ENCODE measurements at places on chromosomes 7 and 10.
A peak's percentile ranks its signal among the peaks of the same experiment; 100 is the strongest.

DNA sequence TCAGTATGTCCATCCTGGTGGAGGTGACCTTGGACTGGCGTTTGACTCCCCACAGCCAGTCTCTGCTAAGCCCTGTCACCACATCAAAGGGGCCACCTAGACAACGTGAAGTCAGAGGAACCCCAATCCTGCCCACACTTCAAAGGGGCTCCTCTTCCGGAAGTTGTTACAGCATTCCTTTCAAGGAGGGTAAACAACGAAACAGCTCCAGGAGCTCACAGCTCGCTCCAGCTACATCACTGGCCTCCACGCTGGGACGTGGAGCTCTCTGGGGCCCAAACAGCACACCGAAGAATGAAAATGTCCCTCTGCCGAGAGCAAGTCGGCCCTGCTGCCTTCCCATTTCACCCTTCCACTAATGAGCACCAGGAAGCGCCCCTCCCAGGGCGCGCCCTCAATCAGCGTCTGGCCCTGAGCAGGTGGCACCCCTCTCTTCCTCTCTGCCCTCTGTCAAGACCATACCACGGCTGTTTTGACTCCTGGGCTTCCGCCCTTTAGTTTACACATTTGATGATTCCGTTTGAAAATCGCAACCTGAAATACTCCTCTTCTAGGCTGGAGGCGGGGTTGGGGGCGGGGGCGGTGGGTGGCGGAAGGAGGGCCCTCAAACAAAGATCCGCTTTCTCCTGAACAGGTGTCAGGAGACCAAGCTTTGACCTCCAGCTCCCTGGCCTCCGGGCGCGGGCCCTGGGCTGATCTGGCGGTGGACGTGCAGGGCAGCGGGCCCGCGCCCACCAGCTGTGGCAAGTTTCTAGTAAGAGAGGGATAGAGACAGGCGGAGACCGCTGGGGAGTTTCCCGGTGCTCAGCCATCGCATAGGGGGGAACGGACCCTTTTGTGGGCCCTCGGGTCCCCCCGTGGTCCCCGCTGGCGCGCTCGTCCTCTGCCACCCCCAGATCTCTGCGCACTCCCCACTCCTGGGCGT, 53.1 kb upstream of the KDM7A start:
- DNase-seq = peak; percentile 85

DNA sequence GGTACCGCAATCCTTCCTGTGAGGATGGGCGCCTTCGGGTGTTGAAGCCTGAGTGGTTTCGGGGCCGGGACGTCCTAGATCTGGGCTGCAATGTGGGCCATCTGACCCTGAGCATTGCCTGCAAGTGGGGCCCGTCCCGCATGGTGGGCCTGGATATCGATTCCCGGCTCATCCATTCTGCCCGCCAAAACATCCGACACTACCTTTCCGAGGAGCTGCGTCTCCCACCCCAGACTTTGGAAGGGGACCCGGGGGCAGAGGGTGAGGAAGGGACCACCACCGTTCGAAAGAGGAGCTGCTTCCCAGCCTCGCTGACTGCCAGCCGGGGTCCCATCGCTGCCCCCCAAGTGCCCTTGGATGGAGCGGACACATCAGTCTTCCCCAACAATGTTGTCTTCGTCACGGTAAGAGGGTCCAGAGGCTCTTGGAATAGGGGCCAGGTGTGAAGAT, 1.7 kb downstream of the MEPCE start:
- DNase-seq = no peak

GRCh38 chr7:42100156-42100508, 136.9 kb downstream of the GLI3 start:
- no peak for DNase-seq

DNA sequence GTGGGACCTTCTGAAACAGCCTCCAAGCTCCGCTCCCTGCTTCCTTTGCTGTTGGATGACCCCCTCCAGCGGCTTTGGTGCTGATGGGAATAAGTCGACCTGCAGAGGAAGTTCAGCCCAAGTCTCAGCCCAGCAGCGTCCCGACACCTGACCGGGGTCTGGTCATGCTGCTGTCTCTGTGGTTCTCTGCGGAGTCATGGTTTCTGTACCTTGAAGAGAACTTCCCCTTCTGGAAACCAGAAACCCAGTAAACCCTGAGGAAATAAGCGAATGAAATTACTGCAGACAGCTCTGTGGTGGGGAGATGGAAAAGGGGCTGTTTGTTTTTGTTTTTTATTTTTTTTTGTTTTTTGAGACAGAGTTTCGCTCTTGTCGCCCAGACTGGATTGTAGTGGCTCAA, 18.3 kb upstream of the ZNF12 start:
- no peak for DNase-seq

- DNase-seq = no peak
Measured at GRCh38 chr10:125160856-125161706, 718 bp upstream of the CTBP2 start.

DNA sequence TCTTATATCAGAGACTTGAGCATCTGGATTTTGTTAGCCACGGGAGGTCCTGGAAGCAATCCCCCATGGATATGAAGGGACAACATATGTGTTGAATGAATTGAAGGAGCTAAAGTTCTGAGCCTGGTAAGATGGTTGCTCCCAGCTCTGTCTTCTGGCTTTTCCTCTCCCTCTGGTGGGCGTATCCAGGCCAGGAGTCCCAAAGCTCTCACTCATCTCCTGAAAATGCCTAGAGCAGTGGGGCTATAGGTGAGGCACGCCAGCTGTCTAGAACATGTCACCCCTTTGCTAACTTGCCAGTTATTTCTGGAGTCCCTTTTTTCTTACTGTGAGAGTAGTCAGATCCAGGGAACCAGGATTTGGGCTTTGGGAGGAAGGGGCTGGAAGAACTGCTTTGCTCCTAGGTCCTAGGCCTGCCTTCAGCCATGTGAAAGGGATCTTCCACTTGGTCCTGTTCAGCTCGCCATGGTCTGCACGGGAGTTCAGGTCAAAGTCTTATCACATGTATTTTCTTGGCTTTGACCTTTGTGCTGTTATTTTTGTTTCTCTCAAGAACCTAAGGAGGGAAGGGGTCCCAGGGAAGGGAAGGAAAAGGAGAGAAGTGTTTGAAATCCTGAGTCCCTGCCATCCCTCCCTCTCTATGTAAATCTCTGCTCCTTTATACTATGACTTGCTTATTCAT, 73.6 kb downstream of the MINPP1 start:
- no peak for DNase-seq

GRCh38 chr10:44865289-44865671, 45.9 kb upstream of the TMEM72 start:
- no peak for DNase-seq

All from CD4-positive, alpha-beta memory T cell (primary cell).